ENCODE measurements at places on chromosomes 1 and 21.

DNA sequence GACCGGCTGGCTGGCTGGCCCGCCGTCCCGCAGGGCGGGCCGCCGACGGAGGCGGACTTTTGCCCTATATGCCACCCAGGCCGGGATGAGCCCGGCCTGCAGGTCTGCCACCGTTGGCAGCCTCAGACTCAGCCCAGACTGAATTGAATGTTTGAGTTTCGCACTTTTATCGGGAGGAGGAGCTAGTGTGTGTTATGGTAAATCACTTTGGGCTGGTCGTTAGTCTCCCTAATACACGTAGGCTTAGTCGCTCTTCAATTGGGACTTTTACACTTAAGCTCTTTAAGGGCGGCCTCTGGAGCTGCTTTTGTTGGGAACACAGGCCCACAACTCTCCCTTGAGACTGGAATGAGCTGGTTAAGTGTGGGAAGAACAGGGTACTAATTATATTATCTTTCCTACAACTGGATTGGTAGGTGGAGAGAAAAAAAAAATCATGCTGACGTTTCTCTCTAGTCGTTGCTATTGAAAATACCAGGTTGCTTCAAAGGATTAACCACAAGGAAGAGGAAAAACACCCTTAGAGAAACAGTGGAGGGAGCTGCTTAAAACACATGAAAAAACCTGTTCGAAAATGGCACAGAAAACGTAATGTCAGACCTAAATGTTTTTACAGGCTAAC is 1.4 kb upstream of the IRF2BP2 start:
- DNase-seq, result peak; percentile 83

DNA sequence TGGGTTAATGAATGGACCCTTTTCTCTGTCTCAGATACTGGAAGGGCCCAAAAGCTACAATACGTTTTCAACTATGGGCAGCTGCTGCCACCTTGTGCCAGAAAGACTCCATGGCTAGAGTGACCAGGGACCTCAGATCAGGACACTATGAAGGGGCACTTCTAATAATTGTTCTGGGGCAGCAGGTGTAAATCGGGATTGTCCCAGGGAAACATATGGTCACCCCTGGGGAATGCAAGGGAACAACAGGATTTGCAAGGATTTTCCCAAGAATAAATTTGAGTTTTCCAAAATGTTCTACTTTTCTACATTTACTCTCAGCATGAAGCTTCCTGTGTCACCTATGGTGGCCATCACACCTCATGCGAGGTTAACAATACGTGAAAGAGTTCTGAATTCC is 12.0 kb upstream of the FCAMR start:
- DNase-seq, result peak; percentile 78

- DNase-seq, result no peak
Measured at GRCh38 chr1:202010180-202011015, at the start of gene ELF3. ELF3 (plus strand) TSS chr1:202010587; CDS start chr1:202011137, 550 bp downstream.

DNA sequence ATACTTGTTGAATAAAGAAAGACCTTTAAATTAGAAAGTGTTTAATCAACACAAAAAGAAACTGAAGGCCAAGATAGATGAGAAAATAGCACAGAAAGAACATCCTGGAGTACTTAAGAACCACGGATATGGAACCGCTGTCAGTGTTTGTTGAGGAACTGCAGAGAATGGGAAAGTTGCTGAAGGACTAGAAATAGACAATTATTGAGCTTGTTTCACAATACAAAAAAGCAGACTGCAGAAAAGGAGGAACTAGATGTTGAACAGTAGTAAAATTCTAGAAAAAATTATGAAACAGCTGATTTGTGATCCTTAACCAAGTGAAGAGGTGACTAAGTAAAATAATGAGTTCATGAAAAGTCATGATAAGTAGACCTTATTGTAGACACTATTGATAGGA is 29.7 kb downstream of the MYSM1 start:
- no peak for DNase-seq

GRCh38 chr1:185441605-185442004 is 124.6 kb upstream of the IVNS1ABP start:
- DNase-seq, result no peak

DNA sequence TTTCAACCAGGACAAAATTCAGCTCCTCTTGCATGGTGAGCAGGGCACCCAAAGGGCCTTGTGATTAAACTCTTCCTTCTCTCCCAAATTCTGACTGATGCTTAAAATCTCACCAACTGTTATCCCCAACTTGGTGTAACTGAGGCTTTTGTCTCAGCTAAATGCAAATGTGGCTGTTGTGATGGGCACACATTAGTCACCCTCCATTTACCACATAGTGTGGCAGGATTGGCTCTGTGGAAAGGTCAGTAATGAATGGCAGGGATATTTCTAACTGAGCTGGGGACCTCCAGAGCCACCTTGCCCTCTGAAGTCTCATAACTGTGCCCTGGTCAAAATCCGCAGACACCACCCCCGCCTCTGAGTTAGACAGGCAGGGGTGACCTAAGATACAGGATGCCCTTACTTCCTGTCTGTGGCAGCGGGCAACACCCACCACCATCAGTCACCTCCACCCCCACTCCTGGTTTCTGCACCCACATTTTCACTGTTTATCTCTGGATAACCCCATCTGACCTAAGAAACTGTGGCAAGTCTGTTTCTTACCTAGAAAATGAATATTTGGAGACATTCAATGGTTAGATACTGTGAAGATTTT is 25.4 kb upstream of the RGS16 start:
- DNase-seq, result peak; percentile 68

- DNase-seq, result no peak
Measured at GRCh38 chr1:244974106-244974505, 109.8 kb upstream of the HNRNPU start.

GRCh38 chr21:43193088-43193650 is 24.4 kb downstream of the CRYAA start:
- DNase-seq, result no peak

DNA sequence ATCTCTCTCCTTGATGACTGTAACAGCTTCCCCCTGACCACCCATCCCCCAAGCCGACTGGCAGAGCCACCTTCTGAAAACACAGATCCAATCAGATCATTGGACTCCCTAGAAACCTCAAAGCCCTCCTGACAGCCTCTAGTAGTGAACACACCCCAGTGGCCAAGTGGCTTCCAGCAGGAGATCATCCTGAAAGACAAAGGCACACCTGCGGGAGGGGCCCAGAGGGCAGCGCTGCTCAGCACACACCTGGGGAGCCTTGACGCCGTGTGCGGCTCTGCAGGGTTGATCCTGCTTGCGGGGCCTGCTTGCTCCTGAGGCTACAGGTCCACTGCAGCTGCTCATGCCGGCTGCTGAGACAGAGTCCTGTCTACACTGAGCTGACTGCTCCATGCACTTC is 41.5 kb downstream of the SLC66A1 start:
- DNase-seq, result no peak

DNA sequence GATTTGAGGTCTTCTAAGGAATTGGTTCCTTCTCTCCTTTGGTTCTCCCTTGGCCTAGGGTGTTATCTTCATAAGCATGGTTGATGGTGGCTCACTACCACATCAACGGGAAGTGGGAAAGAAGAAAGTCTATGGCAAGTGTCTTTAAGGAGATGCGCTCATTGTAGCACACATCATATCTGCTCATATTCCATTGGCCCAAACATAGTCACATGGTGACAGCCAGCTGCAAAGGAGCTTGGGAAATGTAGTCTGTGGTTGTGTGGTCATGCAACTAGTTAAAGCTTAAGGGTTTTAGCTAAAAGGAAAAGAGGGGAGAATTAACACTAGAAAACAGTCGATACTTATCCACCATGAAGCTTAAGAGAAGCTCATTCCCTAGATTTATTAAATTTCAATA is 11.4 kb upstream of the MRPS6 start:
- DNase-seq, result no peak

- DNase-seq, result peak; percentile 63
Measured at GRCh38 chr1:24364975-24365678, 46.0 kb downstream of the GRHL3 start.

DNA sequence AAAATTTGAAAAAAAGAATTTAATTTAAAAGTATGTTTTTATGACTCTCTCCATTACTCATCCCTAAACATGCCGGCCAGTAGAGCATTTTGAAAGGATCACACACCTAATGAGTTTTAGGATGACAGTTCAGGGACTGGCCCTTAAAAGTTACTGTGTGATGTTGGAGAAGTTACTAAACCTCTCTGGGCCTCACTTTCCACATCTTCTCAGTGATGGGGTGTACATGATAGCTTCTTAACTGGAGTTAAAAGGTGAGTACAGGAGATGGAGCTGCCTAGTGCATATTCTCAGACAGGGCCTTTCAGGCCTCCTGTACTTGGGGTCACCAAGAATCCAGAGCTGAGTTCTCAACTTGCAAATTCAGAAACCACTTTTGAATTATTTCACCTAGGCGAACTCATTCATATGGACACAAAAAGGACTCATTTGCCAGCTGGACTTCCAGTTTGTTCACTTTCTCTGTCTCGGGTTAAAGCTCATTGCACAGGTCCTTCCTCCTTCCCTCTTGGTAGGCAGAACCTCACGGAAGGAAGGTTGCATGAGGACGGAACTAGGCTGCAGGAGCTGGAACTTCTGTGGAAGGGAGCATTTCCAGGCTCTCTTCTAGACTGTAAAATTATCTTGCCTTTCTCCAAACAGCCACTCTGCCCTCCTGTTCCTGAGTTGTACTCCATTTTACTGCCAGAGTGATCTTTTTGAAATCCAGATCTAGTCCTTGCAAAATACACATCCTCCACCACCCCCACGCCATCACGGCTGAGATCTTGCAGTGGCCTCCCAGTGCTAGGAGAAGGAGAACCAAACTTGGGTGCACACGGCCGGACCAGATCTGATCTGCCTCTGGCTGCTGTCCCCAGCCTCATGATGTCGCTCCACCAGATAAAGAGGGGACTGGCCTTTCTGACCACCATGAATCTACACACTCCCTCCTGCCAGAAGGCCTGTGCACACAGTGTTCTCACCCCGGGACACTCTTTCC is 4.3 kb upstream of the SLC30A1 start:
- no peak for DNase-seq

- no peak for DNase-seq
Measured at GRCh38 chr1:69148731-69149130, 419.0 kb upstream of the LRRC7 start.

GRCh38 chr1:39576016-39576657 is 453 bp downstream of the PABPC4 start:
- peak; percentile 30 for DNase-seq

DNA sequence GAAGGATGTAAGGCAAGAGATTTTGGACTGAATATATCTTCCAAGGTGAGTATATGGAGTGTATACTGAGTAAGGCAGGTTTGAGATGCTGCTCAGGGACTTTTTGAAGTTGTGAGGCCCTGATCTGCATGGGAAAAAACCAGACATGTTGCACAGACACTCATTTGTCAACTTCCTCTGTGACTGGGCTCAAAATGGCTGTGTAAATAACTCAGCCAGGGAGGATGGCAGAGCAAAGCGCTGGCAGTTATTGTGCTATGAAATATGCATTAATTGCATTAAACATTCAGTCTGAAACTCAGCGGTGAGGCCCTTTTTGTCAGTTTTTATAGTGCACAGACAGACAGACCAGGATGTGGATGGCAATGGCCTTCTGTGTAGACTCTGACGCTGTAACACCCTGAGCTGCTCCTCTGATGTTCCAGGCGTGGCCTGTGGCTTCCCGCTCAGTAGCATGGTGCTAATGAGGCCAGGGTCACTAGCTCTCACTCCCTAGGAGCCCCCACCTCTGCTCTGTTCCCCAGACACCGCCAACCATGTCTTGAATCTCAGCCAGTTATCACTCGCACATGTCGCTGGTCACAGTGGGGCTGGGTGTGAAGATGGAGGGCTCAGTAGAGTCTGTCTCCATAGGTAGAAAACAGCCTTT is 307.0 kb upstream of the PROX1 start:
- no peak for DNase-seq

DNA sequence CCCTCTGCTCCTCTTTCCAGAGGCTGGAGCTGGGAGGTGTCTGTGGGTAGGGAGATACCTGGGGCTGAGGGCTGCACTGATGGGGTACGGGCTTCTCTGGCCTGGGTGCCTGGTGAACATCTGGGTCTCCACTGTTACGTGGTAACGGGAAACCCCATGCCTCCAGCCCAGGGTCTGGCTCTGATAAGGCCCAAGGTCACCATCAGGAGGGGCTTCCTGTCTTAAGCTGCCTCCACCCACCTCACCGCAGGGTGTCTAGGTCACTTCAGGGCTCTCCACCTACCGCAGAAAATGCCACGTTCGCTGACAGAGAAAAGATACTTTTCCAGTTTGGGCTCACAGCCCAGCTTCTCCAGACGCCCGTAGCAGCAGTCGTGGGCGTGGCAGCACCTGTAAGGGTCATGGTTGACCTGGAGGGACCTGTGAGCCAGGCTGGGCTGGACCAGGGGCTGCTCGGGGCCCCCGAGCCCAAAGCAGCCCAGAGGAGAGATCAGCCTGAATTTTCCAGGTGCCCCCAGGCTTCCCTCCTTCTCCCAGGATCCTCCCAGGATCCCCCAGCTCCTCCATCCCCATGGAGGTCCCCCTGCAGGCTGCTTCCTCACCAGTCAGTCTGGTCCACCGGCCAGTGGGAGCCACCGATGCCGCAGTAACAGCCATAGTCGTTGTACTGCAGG is 1.3 kb downstream of the PLA2G2E start:
- no peak for DNase-seq

DNA sequence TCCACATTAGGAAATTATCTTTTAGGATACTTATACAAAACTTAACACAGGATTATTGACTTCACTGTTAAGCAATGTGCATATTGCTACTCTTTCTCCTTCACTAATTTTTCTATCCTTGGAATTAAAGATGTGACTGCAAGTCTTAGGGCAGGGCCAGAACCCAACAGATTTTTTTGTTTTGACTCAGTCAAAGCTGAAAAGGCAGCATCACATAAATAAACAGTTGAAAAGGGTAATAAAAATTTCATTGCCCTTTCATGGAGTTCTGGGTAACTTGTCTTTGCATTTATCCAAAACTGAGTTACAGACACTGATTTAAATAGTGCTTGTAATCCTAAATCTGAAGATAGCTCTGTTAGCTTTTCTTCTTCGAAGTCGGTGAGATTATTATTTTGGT is 1.9 kb upstream of the TMEM35B start:
- DNase-seq, result no peak

DNA sequence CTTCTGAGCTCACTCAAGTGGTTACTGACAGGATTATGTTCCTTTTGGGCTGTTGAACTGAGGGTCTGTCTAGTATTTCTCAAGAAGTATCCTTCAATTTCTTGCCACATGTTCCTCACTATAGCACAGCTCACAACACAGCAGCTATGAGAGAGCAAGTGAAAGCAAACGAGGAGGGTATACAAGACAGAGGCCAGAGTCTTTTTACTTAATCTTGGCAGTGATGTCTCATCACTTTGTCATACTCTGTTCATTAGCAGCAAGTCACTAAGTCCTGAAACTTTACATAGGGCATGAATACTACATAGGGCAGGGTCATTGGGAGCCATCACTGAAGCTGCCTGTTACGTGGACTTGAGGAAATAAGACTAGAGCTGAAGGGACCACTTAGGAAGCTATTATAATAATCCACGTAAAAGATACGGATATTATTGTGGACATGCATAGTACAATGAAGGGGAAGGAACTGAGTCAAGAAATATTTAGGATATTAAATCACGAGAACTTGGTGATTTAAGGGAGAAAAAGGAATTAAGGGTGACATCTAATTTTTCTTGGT is 63.7 kb downstream of the SLC30A7 start:
- DNase-seq, result no peak
